ENCODE measurements at places on chromosomes 16 and 17. TPM values are rescaled to one million over a fixed set of nuclear protein-coding genes. Genes with fewer than 3 reads are reported as not detected.
A peak's percentile ranks its signal among the peaks of the same experiment; 100 is the strongest.

DNA sequence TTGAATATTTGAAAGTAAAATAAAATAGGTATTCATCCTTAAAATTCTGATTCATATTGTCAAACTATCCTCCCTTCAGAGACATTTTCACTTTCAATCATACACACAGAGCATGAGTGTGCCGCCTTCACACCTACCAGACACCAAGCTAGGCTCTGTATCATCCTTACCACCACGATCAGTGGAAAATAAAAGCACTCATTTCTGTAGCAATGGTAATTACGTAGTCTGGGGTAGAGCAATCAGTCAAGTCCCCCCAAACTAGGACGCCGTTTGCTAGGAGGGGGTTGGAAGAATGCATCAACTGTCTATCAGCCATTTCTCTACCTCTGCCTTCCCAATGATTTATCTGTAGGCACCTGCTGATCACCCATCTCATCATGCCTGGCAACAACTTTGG lies 84.6 kb upstream of the GRIN2A start:
- DNase-seq, result no peak

GRCh38 chr16:61877436-61877835 lies 158.8 kb downstream of the CDH8 start:
- DNase-seq, result no peak

DNA sequence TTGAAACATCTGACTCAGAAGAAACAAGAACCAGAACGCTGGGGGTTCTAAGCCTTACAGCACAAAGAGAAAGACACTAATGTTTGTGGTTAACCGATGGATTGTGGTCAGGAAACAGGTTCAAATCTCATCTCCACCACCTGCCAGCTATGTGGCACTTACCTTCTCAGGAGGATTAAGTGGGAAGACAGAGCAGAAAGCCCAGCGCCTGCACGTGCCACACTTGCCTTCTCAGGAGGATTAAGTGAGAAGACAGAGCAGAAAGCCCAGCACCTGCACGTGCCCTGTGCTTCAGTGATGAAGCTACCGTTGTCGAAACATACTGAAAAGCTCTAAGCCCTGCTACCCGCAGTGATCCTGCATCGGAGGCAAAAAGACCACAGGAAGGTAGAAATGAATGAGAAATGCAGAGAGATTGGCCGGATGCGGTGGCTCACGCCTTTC lies 90.6 kb downstream of the NXN start:
- DNase-seq, result no peak

Gene NOD2
- total RNA-seq, result 4.2 TPM

Gene CLEC19A
- total RNA-seq, result not detected

- no peak for DNase-seq
Measured at GRCh38 chr17:77451894-77452852, 311.4 kb downstream of the SEC14L1 start.

GRCh38 chr17:18326572-18326971 lies 11.5 kb downstream of the SMCR8 start:
- no peak for DNase-seq

GRCh38 chr16:24936151-24936550 lies 79.0 kb downstream of the ARHGAP17 start:
- DNase-seq, result no peak

Gene CD300E
- not detected for total RNA-seq

GRCh38 chr16:20614186-20615141 lies 38.3 kb upstream of the ACSM2B start:
- no peak for DNase-seq

GRCh38 chr17:7184091-7184488 lies 4.9 kb upstream of the ASGR1 start:
- no peak for DNase-seq

DNA sequence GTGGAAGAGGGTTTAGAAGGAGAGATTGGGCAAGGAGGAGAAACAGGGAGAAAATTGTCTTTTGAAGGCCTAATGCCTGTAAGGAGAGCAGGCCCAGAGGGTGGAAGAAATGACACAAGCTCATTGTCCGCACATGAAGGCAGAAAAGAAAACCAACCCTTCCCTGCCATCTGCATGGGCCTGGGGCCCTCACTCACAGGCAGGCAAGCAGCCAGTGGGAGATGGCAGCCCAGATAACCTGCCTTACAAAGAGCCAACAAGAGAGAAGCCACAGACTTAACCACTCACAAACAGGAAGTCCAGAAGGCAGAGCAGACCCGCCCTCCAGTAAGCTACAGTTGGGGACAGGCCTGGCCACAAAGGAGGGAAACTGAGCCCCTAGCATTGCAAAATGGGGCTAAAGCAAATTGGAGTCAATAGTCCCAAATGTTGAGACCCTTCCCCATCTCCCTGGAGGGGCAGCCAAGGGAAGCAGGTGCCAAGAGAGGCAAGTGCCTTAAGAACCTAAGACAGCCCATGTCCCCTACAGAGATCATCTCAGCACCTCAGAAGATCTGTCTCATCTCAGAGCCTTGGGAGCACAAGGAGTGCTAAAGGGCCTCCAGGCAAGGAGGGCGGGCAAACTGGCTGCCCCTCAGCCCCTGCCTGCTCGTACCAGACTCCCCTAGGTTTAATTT lies 7.3 kb upstream of the TSPOAP1 start:
- DNase-seq, result no peak

DNA sequence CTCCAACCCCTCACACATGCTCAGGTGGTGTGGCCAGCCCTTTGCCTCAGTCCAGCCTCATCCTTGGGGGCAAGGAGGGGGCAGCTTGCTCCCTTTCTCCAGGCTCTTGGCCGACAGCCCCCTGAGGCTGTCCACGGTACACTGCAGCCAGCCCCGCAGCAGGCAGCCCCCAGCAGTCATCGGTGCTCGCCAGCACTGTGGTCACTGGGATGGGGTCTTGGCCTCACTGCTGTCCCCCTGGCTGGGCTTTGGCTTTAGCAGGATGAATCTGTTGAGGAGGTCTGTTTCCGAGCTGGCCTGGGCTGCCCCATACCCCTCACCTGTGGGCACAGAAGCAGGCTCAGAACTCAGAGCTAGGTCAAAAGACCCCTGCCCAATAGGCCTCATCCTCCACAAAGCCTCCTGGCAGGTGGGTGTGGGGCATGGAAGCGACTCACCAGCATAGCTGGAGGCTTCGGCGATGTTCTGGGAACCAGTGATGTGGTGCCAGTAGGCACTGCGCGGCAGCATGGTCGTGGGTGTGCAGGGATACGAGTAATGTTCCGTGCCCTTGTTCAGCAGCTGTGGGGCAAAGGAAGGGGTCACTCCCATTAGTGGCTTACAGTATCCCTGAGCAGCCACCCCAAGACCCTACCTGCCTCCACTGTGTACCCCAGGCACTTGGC lies 10.8 kb downstream of the POLR2C start:
- no peak for DNase-seq

DNA sequence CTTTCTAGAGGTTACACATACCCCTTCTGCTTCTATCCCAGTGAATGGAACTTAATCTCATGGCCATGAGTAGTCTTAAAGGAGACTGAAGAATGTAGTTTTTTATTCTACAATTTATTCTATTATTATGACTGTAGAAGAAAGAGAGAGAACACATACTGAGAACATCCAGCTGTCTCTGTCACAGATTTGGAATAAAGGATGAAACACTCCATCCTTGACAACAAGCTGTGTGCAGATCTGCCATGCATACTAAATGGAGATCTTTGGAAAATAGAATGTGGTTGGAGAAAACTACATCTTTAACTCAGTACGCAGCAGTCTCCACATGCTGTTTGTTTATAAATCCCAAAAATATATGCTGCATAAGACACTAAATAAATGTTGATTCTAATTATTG lies 54.1 kb upstream of the NUDT7 start:
- DNase-seq, result no peak

GRCh38 chr17:77143306-77143705 lies 2.5 kb downstream of the SEC14L1 start:
- DNase-seq, result no peak

DNA sequence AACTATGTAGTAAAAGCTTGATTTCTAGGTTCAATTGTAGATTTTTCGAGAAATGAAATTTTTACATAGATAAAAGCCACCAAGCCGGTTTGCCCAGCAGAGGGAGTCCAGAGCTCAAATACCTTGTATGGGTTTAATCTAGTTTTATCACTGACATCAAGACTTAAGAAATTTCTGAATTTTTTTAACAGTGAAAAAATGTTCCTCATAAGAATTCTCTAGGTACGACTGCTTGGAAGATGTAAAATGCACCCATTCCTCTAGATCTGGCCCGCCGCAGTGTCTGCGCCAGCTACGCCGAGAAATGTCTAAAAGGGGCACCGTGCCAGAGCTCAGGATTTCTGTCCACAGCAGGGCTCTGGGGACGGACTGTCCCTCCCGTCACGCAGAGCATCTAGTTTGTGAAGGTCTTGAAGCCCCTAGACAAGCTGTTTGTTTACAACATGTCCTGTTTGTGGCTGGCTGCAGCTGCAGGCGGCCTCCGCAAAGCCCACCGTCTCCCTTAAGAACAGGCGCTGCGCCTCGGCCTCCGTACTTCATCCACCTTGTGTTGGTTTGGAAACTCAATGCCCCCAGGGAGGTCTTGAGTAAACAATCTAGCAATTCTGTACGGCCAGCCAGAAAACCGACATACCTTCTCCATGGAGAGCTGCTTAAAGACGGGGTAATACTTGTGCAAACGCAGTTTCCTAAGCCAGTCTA lies 24.8 kb downstream of the MAP1LC3B start:
- DNase-seq, result peak; percentile 56

DNA sequence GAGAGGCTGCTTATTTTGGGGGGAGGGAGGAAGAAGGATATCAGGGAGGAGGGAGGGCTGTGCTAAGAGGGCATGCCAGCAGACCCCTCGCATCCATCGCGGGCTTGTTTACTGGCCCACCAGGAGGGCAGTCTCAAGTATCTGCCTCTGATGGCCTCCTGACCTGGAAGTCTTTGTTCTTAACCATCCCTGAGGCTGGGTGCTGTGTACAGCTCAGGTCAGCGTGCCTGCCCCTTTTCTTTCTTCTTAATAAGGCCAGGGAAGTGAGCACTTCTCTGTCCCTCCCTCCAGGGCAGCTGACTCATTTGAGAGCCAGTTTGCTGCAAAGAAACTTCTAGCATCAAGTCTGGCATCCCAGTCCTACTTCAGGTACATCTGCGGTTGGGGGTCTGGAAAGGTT lies 157.0 kb downstream of the CCDC182 start:
- DNase-seq, result peak; percentile 11

All from MCF 10A (cell line).